ENCODE measurements at places on chromosomes 2 and 18.

GRCh38 chr2:116810071-116810470 is 1004.4 kb upstream of the DDX18 start:
- no peak for DNase-seq

- DNase-seq = no peak
Measured at GRCh38 chr2:167135706-167136105, 247.4 kb downstream of the XIRP2 start.

DNA sequence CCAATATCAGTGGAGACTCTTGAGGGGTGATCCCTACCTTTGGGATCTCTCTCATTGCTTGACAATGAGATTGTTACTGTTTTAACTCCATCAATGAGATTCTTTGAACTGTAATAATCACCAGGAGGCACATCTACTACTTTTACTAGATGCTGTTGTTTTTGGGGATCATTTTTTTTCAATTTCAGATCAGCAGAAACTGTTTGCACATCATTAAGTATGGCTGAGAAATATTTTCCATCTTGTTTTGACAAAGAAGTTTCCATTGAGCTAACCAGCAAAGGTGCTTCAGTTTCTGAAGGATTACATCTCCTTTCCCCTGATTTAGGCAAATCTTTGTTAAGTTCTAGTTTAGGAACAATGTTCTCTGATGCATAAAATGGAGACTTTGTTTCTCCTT is 54.8 kb upstream of the SLC4A10 start:
- no peak for DNase-seq

GRCh38 chr2:28586867-28587266 is 91.0 kb downstream of the PLB1 start:
- no peak for DNase-seq

DNA sequence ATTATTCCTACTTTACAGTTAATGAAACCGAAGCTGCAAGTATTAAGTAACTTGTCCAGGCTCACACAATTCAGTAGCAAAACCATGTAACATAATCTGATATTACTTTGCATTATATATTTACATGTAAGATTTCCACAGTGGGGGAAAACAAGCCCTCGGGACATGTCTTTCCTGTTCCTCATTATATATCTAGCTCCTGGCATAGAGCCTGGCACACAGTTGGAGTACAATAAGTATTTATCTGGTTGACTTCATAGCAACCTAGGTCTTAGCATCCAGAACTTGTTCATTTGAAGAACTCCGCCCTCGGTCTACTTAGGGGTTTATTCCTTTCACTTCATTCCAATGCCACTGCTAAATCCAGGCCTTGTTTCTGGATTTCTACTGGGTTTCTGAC is 1.6 kb upstream of the RBM45 start:
- DNase-seq = no peak

DNA sequence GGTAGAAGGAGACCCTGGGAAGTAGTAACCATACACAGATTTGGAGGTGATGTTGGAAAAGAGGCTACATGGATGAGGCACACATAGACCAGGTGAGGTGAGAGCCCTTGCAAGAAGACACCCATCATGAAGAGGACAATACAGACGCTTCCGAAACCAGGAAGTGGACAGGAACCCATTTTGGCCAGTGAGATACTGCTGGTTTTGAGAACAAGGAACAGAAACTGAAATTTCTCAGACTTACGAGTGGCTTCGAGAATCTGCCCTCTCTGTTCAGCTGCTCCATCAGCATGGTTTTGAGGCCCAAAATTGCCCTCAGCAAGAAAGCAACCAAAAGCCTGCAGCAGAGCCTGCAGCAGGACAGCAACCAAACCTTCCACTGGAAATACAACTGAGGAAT is 479.1 kb upstream of the NRXN1 start:
- no peak for DNase-seq

GRCh38 chr2:44169155-44169898 is 652 bp downstream of the PPM1B start:
- no peak for DNase-seq

GRCh38 chr2:232418466-232419244 is 12.0 kb downstream of the ALPG start:
- no peak for DNase-seq

DNA sequence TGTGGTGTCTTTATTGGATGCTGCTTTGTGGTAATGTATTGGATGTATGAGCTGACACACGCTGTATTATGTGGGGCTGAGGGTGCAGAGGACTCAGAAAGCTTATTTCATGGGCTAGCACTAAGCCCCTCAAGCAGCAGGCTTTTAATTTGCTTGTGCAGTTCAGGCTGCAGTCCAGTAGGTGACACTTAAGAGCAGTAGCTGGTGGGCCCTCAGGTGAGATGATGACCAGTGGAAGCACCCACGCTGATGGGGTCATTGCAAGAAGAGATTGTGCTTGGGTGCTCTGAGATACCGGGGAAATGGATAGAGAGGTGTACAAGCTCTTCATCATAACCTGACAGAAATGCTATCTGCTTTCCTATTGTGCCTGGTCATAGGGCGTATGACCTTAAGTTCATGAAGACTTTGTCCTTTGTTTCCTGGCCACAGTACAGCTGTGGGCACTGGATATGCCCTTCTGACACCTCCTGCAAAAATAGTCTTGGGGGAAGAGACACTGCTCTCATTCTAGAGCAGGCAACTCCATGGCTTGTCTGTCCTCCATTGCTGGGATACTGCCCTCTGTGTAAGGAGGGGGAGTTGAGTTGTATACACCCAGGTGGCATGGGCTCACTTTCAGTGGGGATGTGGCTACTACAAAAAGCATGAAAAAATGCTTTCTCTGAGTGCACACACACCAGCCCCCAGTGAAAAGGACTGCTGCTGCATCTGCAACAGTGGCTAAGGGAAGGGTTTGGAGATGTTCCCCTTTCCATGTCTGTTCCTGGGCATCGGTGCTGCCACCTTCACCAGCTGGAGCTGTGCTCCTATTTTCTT is 205.7 kb upstream of the ZSWIM2 start:
- no peak for DNase-seq

DNA sequence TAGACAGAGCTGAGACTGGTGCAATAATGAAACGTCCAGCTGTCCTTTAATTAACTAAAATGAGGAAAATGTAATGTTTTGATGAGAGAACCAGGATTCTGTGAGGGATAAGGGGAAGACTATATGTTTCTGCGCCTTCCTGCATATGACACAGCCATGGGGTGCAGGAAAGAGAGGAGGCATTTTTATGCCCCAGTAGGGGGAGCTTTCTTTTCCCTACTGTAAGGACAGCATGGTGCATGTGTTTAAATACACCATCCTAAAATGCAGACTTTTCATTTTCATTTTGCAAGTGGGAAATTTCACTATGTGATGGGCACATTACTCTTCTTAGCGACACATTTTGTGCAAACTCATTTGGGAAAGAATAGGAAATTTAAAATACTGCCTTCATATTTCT is 446.1 kb downstream of the ARHGAP15 start:
- DNase-seq = no peak

DNA sequence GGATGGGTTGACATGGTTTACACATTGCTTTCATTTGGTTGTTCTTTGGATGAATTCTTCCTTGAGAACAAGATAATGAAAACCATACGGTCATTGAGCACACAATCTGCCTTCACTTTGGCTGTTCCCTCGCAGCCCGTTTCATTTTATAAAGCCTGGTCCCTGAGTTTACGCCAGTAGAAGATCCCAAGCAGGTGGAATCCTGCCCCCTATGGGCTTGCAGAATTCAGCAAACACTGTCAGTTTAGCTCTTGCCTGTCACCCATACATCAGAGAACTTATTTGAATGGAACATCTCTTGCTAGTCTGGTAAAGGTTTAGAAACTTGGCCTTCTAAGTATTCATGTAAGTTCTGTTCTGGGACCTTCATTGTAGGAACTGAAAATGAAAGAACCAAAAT is 666.4 kb upstream of the ZEB2 start:
- DNase-seq = no peak

GRCh38 chr2:191631754-191632153 is 46.2 kb upstream of the NABP1 start:
- no peak for DNase-seq

DNA sequence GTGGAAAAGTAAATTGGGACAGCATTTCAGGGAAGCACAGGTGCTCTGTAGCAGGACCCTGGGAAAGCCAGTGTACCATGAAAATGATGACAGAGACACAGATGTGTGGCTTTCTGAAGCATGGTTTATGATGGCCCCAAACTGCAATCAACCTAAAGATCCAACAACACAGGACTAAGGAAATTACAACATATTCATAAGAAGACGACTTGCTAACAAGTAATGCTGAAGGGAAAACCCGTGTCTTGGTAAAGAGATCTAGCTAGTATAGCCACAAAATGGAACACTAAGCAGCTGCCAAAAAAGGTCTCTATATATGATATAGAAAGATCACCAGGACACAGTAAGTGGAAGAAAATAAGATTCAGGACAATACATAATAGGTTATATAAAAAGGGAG is 53.2 kb downstream of the UXS1 start:
- no peak for DNase-seq

GRCh38 chr2:45890819-45891218 is 239.3 kb downstream of the PRKCE start:
- DNase-seq = no peak

GRCh38 chr2:223598994-223599639 is 3.0 kb downstream of the SCG2 start:
- no peak for DNase-seq

- no peak for DNase-seq
Measured at GRCh38 chr2:222690564-222691200, 19.2 kb downstream of the MOGAT1 start.

DNA sequence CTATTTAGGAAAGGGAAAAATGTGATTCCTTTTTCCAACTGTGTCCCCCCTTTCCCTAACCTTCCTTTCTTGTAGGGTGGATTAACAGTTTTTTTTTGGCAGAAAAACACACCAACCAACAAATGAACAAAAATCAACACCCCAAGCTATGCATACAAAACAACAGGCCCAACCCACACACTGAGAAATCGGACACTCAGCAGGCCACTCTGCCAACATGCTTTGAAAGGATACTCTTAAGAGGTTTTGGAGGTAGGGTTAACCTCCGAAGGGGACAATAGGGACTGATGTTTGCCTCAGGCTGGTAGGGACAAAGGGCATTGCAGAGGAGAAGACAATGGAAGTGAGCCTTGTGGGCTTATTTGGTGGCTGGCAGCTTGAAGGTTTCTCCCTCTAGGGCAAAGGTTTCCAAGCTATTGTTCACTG is 33.1 kb upstream of the POLE4 start:
- no peak for DNase-seq

DNA sequence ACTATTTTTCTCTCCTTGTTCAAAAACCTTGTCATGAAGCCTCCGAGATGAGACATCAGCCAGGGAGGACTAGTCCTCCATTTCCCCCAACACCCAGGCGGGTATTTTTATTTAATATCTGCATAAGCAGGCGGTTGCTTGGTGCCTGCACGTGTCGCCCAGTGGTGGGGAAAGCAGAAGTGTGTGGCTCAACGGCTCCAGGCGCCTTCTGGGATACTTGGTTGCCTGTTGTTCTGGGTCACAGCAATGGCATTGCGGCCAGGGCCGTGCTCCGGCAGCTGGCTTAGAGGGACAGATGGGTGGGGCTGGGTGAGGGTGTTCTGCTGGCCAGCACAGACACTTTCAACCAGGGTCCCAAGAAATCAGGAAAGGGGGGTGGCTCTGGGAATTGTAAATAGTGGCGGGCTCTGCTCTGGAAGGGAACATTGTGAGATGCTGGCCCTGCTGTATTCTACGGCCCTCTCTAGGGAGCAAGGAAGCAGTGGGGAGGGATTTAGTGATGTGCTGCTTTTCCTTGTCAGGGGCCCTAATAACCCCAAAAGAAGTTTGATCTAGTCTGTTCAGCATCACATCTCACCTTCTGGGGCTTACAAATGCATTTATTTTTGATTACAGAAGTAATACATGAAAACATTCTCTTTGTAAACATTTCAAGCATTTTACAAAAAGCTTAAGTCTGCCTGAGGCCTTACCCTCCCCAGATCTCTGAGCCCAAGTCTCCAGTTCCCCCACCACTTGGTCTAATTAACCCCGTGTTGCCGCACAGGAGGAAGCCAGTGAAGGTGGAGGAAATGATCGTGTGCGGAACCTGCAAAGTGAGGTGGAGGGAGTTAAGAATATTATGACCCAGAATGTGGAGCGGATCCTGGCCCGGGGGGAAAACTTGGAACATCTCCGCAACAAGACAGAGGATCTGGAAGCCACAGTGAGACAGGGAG is 1.1 kb downstream of the VAMP8 start:
- DNase-seq = no peak

DNA sequence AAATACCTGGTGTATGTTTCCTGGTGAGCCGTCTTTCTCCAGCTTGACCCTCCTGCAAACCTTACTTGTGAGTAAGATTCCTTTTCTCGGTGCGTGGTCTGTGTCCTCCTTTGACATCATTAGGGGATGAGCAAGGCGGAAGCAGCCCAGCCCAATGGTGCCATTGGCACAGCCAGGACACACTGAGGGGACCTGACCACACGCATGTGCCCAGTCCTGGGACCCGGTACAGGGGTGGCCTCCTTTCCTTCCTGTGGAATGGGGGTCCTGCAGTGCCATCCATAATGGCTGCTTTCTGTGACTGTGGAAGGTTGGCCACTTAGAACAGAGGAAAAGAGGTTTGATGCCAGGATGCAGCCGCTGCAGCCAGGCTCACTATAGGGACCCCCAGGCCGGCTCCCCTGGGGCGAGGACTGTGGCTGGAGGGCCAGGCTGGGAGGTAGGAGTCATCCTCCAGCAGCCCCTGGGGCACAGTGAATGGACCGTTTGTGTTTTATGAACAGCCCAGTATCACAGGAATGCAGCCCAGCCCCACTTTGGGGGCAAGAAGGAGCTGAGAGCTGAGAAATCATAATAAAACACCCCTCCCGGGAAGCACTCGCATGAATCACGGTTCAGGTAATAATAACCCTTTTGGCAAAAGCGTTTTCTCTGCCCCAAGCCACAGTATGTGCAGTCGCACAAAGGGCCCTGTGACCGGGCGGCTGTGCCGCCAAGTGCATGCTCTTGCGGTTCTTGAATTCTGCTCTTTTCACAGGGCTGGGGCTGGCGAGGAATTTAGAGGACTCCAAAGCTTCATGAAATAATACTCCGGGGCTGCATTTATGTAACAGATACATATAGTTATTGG is 73.2 kb downstream of the ASB1 start:
- no peak for DNase-seq

GRCh38 chr2:26566081-26566375 is 75.1 kb downstream of the CIB4 start:
- DNase-seq = no peak

GRCh38 chr2:61338447-61338846 is 132.4 kb downstream of the USP34 start:
- no peak for DNase-seq

- no peak for DNase-seq
Measured at GRCh38 chr18:47691611-47692010, 238.8 kb downstream of the SMAD2 start.

Data from NCI-H524 treated with DMSO at 0.1 percent for 48 hours (cell line).